Occipital lobe (tissue), 3 donors: ENCODE measurements at places on chromosomes 13 and 19.

GRCh38 chr13:40376867-40377535, 289.4 kb downstream of the FOXO1 start:
- no peak for DNase-seq

GRCh38 chr13:98243929-98244272, 66.8 kb upstream of the RNF113B start:
- DNase-seq = no peak

DNA sequence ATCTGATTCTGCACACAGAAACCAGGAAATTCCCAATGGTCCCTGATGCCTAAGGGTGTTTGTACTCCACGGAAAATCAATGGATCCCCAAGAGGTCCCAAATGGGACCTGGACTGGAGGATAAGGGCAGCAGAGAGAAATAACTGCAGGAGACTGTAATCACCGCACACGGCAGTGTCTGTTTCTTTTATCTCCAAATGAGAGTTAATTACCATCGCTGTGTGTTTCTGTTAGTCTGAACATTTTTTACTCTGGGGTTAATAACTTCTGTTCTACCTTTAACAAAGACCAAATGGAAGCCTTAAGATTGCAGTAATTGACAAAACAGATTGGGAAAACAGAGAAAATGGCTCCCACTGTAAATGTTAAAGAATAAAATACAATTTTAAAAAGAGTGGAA, 320.9 kb downstream of the DCLK1 start:
- no peak for DNase-seq

- DNase-seq = no peak
Observed at GRCh38 chr19:470701-471100, 9.9 kb upstream of the SHC2 start.

DNA sequence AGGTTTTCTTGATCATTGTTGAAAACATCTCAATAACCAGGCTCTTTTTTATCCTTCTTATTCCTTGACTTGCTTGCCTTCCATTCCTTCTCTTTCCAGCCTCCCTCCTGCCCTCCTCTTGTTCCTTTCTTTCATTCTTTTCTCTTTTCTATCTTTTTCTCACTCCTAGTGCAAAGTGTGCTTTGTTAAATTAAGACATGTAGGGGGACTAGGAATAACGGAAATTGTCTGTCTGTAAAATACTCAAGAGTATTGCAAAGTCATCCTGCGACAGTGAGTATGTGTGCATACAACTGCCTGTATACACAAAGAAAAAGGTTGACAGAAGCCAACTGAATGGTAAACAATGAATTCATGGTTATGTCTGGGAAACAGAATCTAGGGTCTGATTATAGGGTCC, 70.1 kb downstream of the LRRC63 start:
- no peak for DNase-seq

- DNase-seq = no peak
Observed at GRCh38 chr13:23554000-23554399, 16.2 kb upstream of the TNFRSF19 start.

DNA sequence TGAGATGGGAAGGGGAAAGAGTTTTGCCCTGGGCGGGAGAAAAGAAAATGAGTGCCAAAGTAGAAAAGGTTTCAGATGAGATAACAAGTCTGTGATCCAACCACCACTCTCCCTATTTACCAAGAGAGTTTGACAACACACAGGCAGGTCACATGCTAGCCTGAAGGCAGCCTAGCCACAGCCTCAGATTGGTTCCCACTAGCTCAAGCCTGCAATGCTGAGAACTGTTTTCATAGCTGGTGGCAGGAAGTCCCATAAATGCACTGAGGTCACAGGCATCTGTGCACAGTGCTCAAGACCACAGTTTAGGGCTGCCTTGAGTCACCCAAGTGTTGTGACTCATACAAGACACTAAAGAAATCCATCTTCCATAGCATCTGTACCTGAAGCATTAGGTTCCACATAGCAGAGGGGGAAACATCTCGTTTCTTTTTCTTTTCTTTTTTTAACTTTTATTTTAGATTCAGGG, 18.5 kb upstream of the POP4 start:
- DNase-seq = no peak
